NCI-H510A (cell line): ENCODE measurements at places on chromosomes 1 and 21.

DNA sequence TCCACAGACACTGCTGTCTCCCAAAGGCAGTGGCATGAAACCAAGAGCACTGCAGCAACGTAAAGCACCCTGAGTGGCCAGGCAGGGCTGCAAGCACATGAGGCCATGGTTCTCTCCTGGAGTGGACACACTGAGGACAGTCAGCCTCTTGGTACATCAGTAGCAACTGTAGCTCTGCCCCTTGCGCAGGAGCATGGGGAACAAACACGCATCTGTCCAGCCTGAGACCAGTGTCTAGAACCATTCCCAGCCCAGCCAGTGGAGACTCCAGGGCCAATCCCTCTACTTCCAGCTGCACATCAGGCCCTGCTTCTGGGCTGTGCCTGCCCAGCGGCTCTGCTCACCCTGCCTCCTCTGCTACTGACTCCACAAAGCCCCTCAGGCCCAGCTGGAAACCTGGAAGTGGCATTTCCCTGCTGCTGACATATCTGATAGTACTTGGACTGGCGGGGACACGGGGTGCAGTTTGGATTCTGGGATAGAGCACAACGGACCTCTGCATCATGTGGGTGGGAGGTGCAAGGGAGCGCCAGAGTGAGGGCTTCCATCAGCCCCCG is 49.0 kb downstream of the TOR1AIP2 start:
- no peak for DNase-seq

GRCh38 chr1:190124068-190124467 is 353.6 kb downstream of the BRINP3 start:
- no peak for DNase-seq

DNA sequence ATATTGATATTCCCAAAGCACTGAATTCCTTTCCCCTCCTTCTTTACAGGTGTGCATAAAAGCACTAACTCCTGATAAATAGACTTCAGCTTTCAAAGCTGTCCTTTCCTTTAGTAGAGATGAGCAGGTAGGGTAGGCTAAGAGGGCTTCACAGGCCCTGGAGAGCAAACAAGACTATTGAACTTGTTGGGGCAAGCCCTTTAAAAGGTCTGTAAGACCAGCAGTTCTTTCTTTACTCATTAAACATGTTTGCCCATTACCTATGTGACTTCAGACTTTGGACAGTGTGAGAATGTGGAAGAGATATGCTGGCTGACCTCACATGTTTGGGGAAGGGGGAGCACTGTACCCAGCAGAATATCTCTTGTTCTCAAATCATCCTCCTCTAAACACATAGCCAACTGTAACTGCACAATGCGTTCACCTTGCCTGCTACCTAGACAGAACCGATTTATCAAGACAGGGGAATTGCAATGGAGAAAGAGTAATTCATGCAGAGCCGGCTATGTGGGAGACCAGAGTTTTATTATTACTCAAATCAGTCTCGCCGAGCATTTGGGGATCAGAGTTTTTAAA is 27.1 kb upstream of the HAO2 start:
- DNase-seq = peak; percentile 49

- no peak for DNase-seq
These were observed 39.3 kb upstream of the NLRP3 start for GRCh38 chr1:247376659-247377058.

DNA sequence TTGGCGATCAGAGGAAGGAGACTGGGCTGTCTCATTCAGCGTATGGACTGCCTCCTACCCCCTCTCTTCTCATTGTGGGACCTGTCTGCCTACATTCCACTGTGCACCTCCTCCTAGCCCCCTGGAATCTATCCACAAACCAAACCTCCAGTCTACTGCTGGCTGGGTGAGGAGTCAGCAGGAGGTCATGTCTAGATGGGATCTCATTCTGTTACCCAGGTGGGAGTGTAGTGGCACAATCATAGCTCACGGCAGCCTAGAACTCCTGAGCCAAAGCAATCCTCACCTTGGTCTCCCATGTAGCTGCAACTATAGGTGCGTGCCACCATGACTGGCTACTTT is 18.0 kb upstream of the TTC22 start:
- no peak for DNase-seq
